ENCODE measurements at places on chromosomes 11 and 22.

- DNase-seq, result no peak
These were observed 40.2 kb downstream of the DIXDC1 start for GRCh38 chr11:111977146-111978027.

DNA sequence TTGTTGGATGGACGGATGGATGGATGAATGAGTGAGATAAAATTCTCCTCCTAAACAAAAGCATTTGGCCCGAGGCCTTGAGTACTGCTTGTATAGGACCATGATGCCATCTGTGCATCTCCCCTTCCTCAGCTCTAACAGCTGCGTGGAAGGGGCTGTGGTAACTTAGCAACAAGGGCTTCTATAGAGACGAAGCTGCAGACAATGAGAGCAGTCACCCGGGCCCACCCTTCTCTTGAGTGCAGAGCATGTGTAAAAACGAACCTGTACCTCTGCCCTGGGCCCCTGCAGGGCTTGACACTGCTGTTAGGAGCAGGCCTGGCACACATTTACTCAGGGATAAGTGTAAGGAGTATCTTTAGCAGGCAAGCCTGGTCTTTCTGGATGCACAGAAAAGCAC lies 391.5 kb downstream of the CADM1 start:
- DNase-seq, result no peak

DNA sequence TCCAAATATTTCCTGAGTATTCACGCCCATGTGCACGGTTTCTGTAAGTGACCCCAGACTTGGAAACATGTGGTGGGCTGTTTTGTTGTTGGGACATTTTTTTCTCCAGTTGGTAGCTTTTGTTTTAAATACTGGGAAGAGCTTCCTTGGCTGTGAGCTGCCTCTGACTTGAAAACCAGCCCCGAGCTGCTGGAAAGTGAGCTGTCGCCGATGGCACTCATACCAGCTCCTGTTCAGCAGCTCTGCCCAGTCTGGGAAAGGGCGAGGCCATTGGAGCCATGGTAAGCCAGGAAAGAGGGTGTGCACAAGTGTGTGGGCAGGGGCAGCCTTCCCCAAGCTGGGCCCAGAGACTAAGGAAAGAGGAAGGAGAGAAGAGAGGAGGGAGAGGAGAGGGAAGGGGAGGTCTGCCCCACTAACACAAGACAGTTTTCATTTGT lies 3.2 kb upstream of the FLI1 start:
- DNase-seq, result no peak

DNA sequence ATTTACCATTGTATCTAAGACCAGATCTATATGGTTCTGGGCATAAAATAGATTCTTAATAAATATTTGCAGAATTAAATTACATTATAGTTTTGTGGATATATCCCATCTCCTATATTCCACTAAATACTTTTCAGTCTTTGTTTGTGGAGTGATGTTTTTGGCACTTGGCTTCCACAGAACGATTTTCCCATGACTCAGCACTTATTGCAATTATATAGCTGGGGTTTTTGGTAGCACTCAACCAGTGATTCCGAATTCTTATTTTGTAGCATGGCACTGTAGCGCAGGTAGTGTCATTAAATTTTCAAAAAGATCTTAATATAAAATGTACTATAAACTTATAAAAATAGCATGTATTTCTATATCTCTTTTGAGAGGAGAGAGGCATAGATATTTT lies 221.2 kb downstream of the TRPC6 start:
- DNase-seq, result no peak

DNA sequence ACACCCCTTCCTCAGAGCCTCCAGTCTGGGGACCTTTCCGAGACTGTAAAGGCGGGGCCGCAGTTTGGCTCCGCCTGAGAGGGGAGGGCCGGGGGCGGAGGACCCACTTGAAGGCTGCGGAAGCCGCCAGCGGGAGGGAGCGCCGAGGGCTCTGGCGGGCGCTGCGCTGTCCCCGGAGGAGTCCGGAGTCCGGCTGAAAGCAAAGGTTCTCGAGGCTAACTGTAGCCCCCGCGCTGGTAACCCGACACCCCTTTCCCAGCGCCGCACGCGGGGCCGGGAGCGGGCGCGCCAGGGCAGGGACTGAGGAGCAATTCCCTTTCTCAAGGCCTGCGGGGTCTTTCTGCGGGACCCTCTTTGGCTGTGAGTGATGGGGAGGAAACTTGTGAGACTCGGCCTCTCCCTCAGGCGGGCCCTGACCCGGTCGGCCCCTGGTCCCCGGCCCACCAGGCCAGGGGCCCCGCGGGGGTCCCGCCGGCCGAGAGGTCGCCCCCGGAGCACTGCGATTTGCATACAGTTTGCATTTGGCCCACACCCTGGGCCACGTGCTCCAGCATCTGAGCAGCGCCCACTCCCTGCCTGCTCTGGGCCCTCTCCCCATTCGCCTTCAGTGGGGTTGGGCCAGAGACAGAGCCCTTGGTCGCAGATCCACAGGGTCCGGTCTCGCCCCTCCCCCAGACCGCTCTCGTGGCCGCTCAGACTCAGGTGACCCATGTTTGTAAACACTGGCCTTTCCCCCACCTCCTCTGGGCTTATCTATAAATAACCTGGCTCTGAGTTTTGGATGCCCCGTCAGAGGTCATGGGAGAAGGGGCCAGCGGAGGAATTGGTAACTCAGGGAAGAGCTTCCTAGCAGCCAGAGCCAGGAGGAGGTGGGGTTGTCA lies 519 bp upstream of the ART5 start:
- DNase-seq, result peak; percentile 74

GRCh38 chr22:19680911-19681862 lies 33.1 kb upstream of the SEPTIN5 start:
- no peak for DNase-seq

DNA sequence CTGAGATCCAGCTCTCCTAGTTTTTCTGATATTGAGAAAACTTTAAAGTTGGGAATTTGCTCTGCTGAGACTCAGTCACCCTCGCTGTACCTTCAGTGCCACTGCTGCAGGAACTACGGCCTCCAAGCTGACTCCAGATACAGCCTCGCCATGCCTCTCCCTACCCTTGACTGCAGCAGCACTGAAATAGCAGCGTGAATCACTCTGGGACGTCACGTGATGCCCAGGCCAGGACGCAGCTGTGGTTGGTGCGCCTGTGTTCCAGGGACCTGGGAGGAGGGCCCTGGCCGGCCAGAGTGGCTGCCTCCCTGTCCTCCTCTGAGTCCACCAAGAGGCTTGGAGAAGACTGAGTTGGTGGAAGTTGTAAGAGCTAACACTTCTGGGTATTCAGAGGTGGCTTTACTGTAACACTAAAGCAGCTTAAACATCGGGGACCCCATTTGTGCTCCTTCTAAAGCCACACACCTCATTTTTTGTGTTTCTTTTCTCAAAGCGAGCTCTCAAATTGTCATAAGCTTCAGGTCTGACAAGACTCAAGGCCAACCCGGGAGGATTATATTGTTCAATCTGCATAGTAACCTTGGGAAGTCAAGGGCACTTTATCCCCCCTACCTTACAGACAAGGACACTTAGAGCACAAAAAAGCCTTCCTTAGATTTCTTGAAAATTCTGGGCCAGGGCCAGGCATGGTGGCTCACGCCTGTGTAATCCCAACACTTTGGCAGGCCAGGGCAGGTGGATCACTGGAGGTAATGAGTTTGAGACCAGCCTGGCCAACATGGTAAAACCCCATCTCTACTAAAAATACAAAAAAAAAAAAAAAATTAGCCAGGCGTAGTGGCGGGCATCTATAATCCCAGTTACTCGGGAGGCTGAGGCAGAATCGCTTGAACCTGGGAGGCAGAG lies 4.2 kb upstream of the STIP1 start:
- no peak for DNase-seq

- no peak for DNase-seq
These were observed 41.0 kb upstream of the APLNR start for GRCh38 chr11:57277845-57278720.

Measured in stimulated activated CD4-positive, alpha-beta T cell treated with anti-CD3 and anti-CD28 coated beads, Interleukin-1b, Interleukin-23, amount 100 ng/mL, for 4 hours (primary cell).